ENCODE measurements at places on chromosomes 5 and 9.

DNA sequence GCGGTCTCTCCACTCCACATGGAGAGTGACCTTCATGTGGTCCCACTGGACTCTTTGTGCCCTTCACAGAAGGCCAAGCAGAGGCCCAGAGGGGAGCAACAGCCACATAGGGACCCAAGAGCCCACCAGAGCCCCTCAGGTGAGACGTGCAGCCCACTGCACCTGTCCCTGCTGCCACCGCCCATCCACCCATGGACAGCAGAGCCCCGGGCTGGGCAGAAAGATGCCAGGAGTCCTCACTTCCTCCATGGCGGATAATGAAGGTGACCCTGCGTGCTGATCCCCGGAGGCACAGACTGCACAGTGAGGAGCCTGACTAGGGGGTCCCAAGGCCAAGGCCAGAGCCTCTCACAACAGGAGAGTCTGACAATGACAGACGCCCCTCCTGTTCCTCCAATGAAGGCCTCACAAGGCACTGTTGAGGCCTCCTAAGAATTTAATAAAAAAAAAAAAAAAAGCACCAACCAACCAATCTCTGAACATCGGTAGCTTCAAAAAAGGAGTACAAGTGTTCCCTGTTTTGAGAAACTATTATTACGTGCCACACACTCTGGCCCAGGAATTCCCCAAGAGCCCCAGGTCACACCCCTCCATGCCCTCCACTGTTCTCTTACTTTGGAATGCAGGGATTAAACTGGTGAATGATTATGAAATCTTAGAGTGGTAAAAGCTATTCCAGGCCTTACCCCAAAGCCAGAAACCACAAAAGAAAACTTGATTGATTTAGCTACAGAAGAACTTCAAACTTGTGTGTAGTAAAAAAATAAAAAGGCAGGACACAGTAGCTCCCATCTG is 2.8 kb upstream of the PPP1R26 start:
- no peak for DNase-seq

- no peak for DNase-seq
These were observed 480 bp downstream of the LMNB1 start for GRCh38 chr5:126777257-126777974.

- no peak for DNase-seq
These were observed 188.8 kb downstream of the COMMD10 start for GRCh38 chr5:116273448-116274242.

DNA sequence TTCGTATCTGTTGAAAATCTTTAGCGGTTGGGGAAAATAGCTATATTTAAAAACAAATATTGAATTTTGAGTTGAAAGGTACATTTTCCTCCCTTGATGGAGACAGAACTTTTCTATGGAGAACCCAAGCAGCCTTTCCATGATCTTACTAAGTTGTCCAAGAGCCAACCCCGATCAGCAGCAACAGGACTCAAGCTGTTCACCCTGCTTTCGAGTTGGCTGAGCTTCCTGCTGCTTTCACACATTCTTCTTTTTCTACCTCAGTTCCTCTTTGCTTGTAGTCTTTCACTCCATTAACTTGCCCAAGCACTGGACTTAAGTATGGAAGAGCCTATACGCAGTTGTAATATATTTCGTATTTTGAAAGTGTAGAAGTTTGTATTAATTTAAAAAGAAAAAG is 59.4 kb downstream of the IL6ST start:
- DNase-seq, result no peak

GRCh38 chr5:2381070-2381469 is 370.4 kb downstream of the IRX2 start:
- no peak for DNase-seq

- no peak for DNase-seq
These were observed 173.7 kb downstream of the DAB2IP start for GRCh38 chr9:121825031-121825691.

DNA sequence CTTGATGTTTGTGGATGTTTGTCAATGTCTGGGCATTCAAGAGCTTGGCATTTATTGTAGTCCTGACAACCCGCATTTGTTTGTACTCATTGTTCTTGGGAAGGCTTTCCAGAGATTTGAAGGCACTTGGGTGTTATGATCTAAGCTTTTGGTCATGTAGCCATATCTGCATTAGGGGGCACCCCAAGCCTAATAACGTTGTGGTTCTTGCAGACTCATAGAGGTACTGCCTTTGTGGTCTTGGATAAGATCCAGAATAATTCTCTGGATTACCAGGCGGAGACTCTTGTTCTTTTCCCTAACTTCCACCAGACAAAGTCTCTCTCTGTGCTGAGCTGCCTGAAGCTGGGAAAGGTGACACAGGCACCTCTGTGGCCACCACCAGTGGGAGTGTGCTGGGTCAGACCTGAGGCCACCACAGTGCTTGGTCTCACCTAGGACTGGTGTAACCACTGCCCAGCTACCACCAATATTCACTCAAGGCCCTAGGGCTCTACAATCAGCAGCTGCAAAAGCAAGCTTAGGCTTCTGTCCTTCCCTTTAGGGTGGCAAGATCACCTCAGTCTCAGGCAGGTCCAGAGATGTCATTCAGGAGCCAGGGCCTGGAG is 144.4 kb upstream of the TAS2R1 start:
- DNase-seq, result no peak

- no peak for DNase-seq
These were observed 137.8 kb downstream of the CEMIP2 start for GRCh38 chr9:71630377-71630995.

DNA sequence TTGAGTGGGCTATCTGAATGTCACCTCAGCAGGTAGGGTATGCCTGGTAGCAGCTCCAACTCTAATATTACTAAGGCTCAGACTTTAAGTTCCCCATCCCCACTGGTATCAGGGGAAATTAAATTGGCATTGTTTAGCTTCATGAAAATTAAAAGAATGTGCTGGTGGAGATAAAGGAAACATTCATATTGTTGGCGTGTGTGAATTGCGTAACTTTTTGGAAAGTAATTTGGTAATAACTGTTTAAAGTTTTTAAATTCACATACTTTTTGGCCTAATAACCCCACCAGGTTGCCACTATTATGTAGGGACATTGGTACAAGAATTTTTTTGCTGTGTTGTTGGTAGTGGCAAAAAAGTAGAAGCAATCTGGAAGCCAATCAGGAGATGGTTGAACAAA is 29.4 kb downstream of the TNPO1 start:
- no peak for DNase-seq

GRCh38 chr5:153641183-153641688 is 150.8 kb downstream of the GRIA1 start:
- no peak for DNase-seq

DNA sequence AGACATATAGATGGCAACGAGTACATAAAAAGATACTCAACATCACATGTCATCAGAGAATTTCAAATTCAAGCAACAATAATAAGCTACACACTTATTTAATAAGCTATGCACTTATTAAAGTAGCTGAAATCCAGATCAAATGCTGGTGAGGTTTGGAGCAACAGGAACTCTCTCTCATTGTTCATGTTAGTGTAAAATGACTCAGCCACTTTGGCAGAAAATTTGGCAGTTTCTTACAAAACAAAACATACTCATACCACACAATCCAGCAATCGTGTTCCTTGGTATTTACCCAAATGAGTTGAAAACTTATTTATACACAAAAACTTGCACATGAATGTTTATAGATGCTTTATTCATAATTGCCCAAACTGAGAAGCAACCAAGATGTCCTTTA is 131.5 kb upstream of the NFIL3 start:
- no peak for DNase-seq

GRCh38 chr9:20808002-20808401 is 123.9 kb downstream of the FOCAD start:
- DNase-seq, result no peak

DNA sequence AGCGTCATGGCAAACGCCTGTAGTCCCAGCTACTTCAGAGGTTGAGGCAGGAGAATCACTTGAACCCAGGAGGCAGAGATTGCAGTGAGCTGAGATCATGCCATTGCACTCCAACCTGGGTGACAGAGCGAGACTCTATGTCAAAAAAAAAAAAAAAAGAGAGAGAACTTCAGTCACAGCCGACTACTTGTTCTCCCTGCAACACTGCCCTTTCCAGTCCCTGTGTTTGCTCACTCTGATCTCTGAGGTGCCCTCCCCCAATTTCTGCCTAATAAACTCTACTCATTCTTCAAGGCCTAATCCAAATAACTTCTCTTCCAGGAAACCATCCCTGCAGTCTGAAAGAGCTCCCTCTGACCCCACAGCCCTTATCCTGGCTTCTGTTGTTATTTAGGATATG is 28.1 kb downstream of the GFRA3 start:
- no peak for DNase-seq

- no peak for DNase-seq
These were observed 176.9 kb downstream of the DENND1A start for GRCh38 chr9:123753016-123753415.

DNA sequence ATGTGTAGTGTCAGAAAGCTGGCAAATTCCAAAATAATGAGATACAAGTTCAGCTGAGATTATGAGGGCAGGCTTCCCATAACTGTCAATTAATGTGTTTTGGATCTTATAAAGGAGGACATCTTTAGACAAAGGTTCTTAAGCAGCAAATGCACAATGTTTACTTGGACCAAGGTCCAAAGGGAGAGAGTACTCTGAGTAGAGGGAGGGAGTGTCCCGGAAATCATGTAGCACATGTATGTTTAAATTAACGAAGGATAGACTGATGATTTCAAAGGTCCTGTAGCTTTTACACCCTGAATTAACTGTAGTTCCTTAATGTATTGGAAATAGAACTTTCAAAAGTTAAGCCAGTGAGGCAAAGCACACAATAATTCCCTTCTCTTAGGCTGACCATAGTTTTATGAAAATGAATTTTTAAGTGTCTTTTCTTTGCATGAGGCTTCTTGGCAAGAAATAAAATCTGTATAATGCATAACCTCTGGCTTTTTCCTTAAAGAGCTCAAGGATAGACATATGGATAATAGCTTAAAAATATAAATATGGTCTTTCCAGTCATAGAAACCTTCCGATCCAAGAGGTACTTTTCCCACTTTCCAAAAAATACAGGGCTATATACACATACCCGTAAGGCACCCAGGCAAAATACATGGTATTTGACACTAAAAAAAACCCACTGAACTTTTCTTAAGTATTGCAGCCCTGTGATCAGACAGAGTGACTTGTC is 93.0 kb downstream of the PCSK5 start:
- no peak for DNase-seq

DNA sequence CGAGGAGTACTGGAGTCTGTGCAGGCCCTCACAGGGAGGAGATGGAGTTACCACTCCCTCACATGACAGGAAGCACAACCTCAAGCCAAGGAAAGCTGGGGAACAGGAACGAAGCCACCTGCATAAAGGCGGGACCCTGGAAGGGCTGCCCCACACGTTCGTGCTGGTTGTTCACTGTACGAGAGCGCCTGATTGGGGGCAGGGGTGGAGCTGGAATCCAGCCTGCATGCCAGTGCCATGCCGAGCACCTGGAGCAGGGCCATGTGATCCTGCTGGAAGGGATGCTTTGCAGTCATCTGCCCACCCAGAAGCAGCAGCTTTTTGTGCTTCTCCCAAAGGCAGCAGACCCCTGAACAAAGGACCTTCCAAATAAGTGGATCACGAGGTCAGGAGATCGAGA is 11.4 kb downstream of the GRM6 start:
- DNase-seq, result no peak

DNA sequence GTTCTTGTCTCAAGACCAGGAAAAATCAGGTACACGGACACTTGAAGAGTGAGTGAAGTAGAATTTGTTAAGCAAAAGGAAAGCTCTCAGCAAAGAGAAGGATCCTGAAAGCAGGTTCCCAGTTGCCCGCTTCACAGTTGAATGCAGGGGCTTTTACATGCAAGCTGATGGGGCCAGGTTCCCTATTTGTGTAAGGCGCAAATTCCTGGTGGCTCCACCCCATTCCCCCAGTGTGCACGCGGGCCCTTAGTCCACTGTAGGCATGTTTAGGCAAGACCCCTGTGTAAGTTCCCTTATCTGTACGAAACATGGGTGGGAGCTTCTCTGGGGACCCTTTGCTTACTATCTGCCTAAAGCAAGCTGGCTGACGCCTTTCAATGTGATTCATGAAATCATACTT is 2.7 kb upstream of the AGTPBP1 start:
- no peak for DNase-seq

DNA sequence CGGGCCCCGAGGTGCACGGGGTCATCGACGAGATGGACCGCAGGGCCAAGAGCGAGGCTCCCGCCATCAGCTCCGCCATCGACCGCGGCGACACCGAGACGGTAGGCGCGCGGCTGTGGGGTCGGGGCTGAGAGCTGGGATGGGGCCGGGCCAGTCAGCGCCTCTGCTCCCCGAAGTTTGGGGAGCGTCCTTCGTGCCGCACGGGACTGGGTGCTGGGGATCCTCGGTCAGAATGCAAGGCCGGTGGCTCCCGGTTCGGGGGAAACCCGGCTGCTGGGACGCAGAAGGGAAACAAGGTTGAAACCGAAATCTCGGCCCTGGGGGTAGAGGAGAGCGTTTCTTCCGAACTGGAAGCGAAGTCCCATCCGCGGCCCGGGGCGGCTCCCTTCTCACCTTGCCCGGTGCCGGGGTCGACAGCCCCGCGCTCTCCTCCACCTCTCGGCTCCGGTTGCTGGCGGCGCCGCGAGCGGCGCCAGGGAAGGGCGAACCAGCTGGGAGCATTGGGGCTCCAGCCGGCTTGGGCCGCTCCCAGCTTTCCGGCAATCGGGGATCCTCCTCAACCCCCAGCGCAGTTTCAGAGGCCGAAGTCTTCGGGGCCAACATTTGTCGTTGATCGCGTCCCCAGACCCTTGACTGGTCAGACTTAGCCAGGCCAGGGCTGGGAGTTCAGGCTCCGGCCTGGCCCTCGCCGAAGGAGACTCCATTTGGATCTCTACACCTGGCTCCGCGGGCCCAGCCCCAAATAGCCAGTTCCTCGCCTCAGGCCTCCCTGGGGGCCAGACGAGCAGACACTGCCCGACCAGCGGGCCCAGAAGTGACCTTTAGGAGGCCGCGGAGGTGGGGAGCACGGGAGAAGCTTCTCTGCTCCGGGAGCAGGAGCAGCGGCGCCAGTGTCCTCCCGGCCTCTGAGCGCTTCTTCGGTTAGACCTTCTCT is 1.1 kb downstream of the LHX2 start:
- DNase-seq, result no peak

GRCh38 chr9:92615790-92616189 is 54.1 kb downstream of the IPPK start:
- DNase-seq, result no peak

GRCh38 chr5:132830436-132831094 is at the start of gene SHROOM1:
Gene SHROOM1, minus strand, starts transcription at chr5:132830647. Its CDS starts 4,507 bp downstream, at chr5:132826140.
- no peak for DNase-seq

- DNase-seq, result no peak
These were observed 5.0 kb downstream of the PRUNE2 start for GRCh38 chr9:76900884-76901440.

DNA sequence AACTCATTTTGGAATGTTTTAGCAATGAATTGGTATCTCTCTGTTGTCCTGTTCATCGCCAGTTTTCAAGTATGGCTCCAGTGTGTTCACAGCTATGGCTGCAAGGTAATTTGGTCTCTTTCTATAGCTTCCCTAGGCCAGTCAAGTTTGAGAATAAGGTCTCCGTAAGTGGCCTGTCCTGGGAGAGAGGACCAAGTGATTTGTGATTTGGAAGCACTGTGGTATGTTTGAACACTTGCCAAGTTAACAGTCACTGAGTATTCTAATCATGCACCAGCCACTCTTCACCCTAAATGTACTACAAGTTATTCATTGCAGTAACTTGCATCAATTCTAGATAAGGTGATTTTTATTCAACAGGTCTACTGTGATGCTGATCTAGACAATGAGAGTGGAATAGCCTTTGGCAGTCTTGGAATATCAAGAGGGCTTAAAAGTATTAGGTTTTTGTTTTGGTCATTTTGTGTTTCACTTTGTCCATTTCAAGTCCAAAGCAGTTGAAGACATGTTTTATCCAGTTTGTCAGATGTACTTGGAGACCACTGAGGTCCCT is 41.1 kb downstream of the G3BP1 start:
- DNase-seq, result no peak

All from NCI-H1694 treated with DMSO at 0.1 percent for 48 hours (cell line).